Breast epithelium (tissue), 4 donors: ENCODE measurements at places on chromosomes 13 and 19. TPM values are rescaled to one million over a fixed set of nuclear protein-coding genes. Genes with fewer than 3 reads are reported as not detected.

Gene PRR22
- 0.64 TPM for total RNA-seq

- no peak for DNase-seq
Observed at GRCh38 chr19:1560286-1560882, 7.7 kb downstream of the MEX3D start.

DNA sequence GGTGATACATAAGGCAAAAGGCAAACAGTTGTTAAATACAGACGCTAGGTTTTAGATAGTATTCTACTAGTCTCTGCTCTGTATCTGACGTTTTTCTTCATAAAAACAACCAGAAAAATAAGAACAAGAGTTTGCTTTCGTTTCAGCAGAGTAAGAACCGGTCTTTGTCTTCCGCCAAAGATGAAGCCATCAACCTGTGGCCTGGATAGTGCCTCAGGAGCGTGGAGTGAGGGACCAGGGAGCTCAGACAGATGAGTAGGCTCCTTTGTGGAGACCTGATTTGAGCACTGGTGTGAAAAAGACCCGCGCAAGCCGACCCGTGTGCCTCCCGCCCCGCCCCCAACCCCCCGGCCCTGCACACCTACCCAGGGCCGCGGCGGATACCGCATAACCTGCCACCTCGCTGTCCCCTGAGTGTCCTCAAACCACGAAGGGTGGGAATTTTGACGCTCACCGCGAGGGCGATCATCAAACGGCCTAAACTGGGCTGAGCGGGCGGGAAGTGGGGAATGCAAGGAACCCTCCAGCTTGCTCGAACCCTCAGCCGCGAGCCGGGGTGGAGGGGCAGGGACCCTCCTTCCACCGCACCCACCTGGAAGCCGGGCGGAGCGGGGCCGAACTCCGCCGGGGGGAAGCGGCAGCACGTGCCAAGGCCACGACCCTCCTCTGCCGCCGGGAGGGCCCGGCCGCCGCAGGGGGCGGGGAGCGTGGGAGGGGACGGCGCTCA lies 866 bp upstream of the LMO7 start:
- no peak for DNase-seq

Gene SLC7A10
- not detected for total RNA-seq

- no peak for DNase-seq
Observed at GRCh38 chr13:61727767-61728166, 312.1 kb upstream of the PCDH20 start.

Gene CYP4F12
- total RNA-seq: 8.8 TPM

Gene SGCG
- total RNA-seq: not detected

DNA sequence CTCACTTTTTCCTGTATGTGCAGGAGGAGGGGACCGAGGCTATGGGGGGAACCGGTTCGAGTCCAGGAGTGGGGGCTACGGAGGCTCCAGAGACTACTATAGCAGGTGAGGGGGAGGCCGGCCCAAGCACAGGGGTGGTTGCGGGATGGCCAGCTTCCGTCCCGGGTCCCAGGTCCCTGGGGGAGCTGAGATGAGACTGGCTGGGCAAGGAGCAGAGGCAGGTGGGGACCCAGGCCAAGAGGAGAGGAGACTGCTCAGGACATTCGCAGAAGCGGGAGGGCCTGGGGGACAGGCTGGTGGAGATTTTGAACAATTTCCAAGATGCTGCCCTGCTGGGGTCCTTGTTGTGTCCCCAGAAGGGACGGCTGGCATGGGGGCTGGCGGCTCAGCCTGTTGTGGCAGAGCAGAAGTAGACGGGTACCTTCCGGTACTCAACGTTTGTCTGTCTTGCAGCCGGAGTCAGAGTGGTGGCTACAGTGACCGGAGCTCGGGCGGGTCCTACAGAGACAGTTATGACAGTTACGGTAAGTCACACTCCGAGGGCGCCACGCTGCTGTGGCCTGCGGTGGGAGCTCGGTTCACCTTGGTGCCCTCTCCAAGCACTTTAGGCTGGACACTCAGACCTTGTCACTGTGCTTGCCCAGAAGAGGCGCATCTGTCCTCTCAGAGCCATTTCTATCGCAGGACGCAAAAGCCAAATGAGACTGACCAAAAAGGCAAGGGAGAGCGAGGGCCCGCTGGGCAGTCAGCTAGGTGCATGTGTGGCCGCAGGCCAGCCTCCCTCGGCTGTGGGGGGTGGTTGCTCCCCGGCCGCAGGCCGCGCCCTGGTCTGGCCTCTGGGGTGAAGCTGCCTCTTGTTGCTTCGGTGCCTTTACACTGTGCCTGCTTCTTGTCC lies 2.6 kb downstream of the CIRBP start:
- no peak for DNase-seq

GRCh38 chr19:53649746-53650593 lies 18.2 kb downstream of the DPRX start:
- no peak for DNase-seq

Gene KLK8
- 46.2 TPM for total RNA-seq

GRCh38 chr19:54473071-54473891 lies at the start of gene CDC42EP5:
TSS of gene CDC42EP5 (minus strand) at chr19:54473296. CDS start at chr19:54465547, 7,749 bp downstream.
- DNase-seq: peak; percentile 72

GRCh38 chr19:33505148-33505547 lies 16.4 kb downstream of the PEPD start:
- no peak for DNase-seq

- DNase-seq: no peak
Observed at GRCh38 chr13:21243045-21243897, 66.8 kb downstream of the MRPL57 start.

GRCh38 chr13:37621811-37622361 lies 23.3 kb upstream of the POSTN start:
- DNase-seq: no peak

DNA sequence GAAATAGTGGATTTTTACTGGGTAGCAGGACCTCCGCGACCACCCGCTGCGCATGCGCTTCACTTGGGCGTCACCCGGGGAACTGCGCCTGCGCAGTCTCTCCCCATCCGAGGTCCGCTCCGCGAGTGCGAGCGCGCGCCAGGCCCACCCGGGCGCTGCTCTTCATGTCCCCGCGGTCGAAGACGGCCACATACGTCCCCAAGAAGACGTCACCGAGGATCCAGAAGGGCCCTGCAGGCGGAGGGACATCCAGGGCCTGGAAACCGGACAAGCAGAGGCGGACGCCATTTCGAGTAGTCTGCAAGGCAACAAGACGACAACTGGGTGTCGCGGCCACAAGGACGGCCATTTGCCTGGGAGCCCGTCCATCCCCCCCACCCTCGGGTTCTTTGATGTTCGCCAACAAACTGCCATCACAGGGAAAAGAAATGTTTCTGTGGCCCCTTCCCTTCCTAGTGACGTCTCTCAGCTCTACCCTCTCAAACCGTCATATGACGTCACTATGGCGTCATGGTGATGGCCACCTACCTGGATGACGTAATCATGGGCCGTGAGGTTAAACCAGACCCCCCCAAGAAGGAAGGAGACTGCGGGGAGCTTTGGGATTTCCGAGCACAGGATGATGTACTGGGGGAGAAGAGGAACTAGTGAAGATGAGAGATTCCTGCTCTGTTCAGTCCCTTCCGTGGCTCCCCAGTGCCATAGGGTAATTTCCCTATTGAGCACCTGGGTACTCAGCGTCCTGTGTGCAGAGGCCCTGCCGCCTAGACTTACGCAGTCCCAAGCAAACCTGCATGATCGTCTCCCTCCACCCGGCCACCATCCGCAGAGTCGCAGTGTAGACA lies 6.7 kb downstream of the NAPSA start:
- DNase-seq: no peak

DNA sequence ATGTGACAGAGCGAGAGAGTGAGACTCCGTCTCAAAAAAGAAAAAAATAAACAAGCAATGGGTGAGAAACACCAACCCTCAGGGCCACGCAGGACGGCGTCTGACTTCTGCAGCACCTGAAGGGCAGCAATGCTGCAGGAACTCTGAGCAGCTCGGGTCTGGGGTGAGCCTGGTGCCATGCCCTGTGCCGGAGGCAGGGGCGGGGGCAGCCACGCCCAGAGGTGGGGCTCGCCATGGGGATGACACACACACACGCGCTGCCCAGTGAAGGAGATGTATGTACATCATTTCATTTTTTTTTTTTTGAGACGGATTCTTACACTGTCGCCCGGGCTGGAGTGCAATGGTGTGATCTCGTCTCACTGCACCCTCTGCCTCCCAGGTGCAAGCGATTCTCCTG lies 24.3 kb downstream of the GPX4 start:
- DNase-seq: no peak

DNA sequence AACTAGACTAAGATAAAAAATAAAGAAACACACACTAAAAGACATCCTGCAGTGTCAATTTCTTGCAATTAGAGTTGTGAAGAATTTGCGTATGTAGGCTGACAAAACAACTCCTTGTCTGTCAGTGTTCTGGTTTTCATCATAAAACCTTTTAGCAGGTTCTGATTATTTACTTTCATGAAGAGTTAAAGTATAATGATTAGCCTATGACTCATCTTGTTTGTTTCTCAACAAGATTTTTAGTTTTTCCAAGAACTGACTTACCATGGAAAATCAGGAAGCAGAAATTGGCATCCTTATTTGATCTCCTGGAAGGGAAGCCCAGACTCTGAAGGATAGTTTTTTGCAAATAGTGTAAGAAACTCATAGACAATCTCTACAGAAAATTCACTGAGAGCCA lies 848.7 kb upstream of the PCDH9 start:
- no peak for DNase-seq

DNA sequence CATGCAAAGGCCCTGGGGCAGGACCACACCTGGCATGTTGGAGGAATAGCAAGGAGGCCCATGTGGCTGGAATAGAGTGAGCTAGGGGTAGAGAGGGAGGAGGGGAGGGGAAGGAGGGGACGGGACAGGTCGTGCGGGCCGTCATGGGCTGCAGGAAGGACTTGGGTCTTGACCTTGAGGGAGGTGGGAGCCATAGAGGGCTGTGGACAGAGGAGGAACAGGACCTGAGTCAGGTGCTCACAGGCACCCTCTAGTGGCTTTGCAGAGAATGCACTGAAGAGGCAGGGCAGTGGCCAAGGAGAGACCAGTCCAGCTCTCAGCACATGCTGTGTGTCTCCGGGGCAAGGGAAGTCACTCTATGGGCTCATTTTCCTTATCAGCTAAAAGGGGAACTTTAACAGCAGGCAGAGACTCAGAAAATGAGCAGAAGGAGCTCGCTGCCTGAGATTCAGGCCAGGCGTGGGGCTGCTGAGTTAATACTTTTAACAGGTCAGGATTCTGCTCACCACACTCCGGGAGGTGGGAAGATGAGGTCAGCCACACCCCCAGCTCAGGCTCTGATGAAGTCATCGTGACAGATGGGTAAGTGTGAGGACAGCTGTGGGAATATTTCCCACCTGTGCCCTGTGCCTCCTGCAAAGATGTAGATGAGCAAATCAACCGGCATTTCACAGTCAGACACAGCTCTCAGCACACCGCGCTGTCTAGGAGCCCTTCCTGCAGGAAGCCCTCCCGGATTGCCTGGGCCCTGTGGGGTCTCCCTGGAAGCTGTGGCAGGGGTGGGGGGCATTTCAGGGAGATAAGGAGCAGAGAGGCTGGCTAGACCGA lies 6.0 kb upstream of the TNFAIP8L1 start:
- no peak for DNase-seq

Gene LENG9
- 4.8 TPM for total RNA-seq

DNA sequence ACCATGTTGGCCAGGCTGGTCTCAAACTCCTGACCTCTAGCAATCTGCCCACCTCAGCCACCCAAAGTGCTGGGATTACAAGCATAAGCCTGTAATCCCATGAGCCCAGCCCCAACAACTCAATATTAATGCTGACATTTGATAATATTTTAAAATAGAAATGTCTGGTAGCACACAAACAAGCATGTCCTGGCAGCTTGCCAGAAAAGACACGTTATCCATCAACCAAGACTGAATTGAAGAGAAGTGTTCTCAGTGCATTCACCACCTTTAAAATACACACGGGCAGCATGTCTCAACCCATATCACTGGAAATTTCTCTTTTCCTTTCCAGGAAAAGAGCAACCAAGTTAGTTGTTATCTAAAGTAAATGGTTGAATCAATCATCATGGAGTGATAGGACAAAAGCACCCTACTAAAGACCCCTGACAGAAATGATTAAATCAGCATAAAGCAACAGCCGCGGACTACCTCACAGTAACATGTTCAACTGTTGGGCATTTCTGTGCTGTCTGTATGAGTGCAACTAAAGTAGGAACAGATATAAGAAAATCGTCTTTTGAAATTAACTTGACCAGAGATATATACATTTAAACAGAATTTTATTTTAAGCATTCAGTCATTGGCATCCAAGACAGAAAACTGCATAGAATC lies 25.0 kb downstream of the LHFPL6 start:
- DNase-seq: no peak

Gene LRRC8E
- total RNA-seq: 15.1 TPM
